ENCODE measurements at places on chromosomes 5 and 9.

GRCh38 chr5:154993461-154993860 is 20.1 kb upstream of the KIF4B start:
- no peak for DNase-seq

DNA sequence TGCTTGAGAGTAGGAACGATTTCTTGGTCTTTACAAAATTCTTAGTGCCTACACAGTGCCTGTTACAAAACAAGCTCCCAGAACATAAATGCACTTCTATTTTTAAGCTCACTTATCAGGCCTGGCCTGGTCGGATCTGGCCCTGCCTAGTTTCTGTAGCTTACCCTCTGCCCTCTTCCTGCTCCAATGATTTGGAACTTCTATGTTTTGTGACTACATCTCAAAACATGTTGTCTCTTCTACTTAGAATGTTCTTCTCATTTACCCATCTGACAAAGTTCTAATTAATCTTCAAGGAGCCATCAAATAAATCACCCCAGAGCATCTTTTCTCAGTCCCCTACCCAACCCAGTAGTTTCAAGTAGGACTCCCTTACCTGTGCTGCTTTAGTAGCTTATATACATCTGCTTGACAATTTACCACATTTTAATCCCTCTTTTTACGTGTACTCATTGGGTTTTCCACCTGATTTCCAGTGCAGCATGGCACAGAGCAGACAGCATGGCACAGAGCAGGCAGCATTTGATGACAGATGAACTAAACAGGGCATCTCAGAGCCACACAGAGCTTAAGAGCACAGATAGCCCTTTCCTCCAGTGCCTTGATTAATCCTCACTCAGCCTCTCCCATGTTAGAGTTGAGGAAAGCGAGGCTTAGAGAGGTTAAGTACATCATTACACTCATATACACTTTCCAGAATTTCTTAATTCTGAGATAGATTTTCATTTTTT is 171.9 kb downstream of the MAPKAP1 start:
- no peak for DNase-seq

DNA sequence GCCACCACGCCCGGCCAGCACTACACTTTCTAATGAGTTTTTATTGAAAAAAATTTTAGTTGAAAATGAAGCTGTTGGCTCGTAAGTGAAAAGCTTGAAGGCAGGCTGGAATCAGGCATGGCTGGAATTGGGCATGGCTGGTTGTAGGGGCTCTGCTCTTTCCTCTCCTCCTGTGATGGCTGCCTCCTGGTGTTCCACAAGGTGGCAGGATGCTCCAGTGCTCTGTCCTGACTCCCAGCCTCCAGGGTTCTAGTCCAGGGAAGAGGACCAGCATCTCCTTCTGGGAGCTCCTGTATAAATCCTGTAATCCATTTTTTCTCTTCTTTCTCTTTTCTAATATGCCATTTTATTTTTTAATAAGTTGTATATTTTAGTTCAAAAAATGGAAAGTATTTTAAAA is 57.2 kb upstream of the DHFR start:
- no peak for DNase-seq

DNA sequence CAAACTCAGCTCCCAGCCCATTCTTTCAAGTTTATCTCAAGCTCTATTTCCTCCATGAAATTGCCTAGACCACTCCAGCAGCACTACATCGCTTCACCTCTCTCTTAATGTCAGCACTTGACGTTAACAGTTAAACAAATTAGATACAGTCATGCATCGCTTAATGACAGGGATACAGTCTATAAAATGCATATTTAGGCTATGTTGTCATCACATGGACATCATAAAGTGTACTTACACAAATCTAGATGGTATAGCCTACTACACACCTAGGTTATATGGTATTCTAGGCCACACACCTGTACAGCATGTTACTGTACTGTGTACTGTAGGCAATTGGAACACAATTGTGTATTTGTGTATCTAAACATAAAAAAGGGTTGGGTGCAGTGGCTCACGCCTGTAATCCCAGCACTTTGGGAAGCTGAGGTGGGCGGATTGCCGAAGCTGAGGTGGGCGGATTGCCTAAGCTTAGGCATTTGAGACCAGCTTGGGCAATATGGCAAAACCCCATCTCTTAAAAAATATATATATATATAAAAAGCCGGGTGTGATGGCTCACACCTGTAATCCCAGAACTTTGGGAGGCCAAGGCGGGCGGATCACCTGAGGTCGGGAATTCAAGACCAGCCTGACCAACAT is 13.4 kb upstream of the PCSK5 start:
- DNase-seq, result no peak

- no peak for DNase-seq
Measured at GRCh38 chr5:124179819-124180218, 566.6 kb downstream of the ZNF608 start.

All from KG1 (cell line).